PC-3 (cell line): ENCODE measurements at places on chromosomes 2 and 18.

GRCh38 chr2:158172719-158173118 is 71.0 kb downstream of the UPP2 start:
- DNase-seq, result no peak

- no peak for DNase-seq
These were observed 176.8 kb upstream of the GLI2 start for GRCh38 chr2:120558847-120559246.

GRCh38 chr18:33916200-33916599 is 308.5 kb downstream of the NOL4 start:
- DNase-seq, result peak; percentile 2

DNA sequence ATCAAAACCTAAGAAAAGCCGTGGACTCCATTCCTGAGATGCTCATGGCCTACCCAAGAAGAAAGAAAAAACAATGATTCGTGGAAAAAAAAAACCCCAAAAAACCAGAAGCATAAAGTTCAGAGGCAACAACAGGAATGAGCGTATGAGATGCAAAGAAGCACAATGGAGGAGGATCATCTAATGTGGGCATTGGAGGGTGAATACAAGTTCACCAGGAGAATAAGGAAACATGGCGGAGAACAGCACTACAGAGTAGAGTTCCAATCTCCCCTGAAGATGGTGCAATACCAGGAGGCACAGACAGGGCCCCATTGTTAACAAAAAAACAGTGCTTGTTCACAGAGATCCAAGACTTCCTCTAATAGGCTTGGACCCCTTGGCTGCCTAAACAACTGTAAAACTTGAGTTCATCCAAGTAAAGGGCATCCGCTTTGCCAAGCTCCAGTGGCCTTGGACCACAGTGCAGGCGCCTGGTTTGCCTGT is 337.2 kb downstream of the PDE11A start:
- DNase-seq, result no peak

- DNase-seq, result no peak
These were observed 57.3 kb upstream of the FAM117B start for GRCh38 chr2:202577250-202578183.

- DNase-seq, result peak; percentile 42
These were observed 38.9 kb upstream of the MGAT4A start for GRCh38 chr2:98769784-98770183.

- DNase-seq, result peak; percentile 75
These were observed 29.0 kb downstream of the SERPINB5 start for GRCh38 chr18:63505566-63506335.

- DNase-seq, result no peak
These were observed 5.0 kb downstream of the MGAT5 start for GRCh38 chr2:134258684-134259388.

GRCh38 chr2:88642278-88642677 is 15.0 kb upstream of the EIF2AK3 start:
- DNase-seq, result no peak

DNA sequence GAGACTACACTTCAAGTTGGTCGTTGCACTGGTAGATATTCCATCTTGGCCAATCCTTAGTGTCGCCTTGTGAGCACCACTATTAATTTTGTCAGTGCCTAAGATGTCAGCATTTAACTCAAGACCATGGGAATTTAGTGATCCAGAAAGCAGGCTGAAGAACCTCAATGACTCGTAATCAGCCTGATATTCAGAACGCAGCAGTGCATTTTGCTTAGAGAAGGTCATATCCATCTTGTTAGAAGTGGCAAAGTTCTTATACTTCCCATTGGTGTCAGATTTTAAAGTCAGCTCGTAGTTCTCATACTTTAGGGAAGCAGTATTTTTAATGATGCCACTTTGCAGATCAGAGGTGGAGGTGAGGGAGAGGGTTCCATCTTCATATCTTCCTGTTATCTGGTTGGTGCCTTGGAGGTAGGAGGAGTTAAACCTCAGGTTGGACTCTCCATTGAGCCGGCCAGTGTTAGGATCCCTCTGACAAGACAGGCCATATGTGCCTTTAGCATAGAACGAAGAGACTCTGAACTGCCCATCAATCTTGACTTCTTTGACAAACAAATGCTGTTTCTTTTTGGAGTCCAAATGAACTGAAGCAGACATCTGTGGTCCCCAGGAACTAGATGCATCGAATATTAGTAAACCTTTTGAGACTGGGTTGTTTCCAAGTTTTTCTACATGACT is 31.9 kb downstream of the APOB start:
- DNase-seq, result no peak

GRCh38 chr2:433216-433615 is 145.3 kb upstream of the ALKAL2 start:
- no peak for DNase-seq

DNA sequence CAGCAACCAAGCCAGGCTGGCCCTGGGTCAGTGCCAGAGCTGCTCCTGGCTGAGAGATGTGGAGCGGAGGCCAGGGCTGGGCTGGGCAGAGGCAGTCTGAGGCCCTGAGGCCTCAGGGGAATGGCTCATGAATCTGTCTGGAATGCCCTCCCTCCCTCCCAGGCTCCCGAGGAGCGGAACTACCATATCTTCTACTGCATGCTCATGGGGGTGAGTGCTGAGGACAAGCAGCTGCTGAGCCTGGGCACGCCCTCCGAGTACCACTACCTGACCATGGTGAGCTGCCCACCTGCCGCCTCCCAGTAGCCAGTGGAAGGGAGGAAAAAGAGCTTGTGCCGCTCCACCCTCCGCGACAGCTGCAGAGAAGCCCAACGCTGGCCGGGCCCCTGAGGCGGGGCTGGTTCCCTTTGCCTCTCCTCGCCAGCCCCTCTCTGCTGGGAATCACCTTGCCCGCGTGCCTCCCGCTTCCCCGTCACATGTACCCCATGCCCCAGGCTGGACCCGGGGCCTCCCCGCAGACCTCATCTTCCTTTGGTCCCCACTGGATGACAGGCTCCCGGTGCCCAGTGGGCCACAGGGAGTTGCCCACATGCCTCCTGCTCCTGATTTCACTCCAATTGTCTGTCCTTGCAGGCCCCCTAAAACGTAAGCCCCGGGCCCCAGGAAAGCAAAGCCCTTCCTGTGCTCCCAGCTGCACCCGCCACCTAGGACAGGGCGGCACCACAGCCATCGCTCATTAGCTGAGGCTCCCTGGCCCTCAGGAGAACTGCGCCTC is 41.1 kb downstream of the MYO7B start:
- DNase-seq, result peak; percentile 60

DNA sequence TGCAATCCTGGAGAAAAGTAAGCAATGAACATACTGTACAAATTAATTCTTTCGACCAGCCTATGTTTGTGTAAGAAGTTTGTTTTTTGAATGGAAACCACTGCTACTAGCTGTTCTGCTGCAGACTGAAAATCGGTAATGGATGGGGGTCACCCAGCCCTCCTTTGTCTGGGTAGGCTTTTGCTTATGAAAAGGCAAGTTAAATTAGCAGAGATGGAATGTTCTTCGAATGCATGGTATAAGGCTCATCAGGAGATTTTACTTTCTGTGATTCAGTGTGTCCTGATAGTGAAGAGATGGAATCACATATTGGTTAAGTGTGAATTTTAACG is 53.8 kb downstream of the EEF1B2 start:
- DNase-seq, result no peak

DNA sequence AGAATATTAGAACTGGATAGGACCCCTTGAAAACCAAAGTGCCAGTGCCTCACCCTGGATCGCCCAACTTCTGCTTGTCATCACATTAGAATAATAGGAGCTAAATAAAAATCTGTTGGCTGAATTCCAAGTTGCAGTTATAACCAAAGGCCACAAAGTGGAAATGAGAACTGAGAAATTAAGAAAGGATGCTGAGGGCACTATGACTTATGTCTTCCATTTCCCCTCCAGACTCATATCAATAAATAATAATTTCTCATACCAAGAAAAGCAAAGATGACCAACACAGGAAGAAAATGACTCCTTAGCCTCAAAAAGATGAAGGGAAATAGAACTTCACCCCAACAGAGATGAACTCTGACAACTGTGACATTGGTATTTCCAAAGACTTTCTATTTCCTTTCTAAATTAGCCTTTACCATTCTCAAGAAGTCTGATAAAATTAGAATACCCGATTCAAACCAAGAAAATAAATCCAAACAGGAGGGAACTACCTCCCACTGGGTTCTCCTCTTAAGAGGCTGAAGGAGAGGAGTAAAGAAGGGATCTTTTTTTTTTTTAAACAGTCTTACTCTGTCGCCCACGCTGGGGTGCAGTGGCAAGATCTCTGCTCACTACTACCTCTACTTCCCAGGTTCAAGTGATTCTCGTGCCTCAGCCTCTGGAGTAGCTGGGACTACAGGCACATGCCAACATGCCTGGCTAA is 46.5 kb upstream of the EPG5 start:
- DNase-seq, result no peak

GRCh38 chr18:13438507-13439056 is 220.0 kb downstream of the LDLRAD4 start:
- DNase-seq, result no peak

GRCh38 chr2:51103205-51103604 is 71.3 kb upstream of the NRXN1 start:
- peak; percentile 75 for DNase-seq

DNA sequence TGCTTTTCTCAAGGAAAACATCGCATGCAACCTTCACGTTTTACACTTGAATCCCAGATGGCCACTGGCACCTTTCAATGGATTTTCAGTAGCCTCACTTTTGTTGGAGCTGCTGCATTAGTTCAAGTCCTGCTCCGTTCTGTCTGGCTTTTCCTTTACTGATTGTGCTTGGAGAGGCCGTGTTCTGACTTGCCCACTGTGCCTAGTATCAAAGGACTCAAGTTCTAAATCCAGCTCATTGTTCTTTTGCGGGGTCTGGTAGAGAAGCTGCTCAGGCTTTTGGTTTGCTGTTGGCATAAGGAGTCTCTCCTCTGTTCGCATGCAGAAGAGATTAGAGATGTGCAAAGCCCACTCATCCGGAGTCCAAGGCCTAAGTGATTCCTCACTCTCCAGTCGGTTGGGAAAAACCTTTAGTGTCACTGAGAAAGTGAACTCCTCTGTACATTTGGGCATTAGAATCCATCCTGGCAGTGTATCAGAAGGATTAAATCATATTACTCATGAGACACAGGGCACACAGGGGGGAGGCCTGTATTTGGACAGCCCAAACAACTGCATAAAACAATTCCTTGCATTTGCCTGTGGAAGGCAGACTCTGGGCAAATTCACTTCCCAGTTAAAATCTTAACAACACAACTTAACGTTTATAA is 69.7 kb downstream of the NCK2 start:
- no peak for DNase-seq

DNA sequence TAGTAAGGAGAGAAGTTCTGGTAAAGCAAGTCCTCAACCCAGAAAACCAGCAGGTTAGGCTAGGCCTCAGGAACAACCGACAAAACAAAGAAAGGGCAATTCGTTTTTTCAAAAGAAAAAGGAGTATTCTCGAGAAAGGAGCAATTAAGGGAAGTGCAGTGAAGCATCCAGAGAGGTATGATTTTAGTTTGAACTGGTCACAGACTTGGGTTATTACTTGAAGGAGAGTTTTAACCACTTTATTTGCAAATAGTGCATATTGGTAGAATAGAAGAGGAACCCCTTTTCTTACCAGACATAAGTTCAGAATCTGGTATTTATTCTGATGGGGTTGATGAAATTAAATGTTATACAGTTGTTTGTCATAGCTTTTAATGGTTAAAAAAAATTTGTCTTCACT is 110.0 kb upstream of the GCFC2 start:
- DNase-seq, result no peak

DNA sequence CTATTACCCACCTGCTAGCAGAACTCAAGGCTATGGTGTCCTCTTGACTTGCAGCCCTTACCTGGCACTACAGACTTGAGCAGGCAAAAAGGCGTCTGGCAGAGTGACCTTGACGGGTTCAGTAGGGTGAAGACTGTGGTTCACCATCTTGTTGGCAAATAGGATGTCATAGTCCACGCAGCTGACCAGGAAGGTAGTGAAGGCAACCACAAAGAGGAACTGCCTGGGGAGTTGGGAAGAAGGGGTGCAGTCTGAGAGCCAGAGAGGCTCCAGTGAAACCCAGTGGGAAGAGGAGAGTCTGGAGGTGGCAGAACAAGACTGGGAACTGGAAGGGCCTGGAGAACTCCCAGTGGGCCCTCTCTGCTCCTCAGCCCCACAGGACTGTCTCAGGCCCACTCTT is 4.1 kb downstream of the ATG9A start:
- DNase-seq, result no peak

GRCh38 chr2:195531754-195532153 is 125.3 kb upstream of the SLC39A10 start:
- DNase-seq, result no peak

- DNase-seq, result no peak
These were observed 4.9 kb upstream of the IMP4 start for GRCh38 chr2:130337735-130338325.

DNA sequence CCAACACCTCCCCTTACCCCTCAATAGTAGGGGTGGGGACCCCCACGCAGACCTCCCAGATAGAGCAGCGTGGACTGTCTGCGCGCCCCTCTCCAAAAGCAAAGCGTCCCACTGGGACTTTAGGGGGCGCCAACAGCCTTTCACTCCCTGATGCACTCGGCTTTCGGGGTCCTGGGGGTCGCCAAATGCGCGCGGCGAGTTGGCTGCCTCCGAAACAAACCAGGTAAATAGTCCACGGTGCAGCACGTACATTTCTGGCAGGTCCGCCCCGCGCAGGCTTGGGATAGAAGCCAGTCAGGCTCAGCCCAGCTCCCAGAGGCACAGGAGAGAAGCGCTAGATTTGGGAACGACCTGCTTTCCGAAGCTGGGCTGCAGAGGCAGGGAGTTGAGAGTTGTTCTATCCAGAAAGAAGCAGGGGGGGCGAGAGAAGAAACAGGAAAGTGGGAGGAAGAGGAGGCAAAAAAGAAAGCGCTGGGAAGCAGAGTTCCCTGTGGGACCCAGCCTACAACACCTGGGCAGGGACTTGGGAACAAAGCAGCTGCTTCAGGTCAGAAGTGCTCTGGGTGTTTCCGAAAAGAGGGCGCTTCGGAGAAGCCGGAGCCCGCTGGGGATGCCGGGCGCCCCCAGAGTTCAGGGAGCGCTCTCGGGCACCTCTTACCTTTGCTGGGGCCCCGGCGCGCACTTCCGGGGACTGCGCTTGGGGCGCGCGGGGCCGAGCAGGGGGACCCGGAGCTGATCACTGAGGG is 544 bp downstream of the EVA1A start:
- peak; percentile 61 for DNase-seq

DNA sequence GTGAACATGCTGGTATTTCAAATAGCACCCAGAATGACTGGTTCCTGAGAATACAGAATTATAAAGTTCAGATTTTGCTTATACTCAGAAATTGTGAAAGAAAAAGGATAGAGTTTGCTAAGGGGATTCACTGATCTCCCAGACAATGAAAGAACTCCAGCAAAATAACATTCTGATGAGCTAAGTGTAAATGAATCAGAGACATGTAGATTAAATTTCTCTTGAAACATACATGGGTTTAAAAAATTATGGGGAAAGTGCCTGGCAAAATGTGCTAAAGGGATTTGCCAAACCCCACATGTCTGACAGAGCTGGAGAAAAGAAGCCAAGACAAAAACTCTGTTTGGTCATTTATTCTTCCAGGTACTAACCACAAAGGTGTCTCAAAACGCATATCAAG is 116.3 kb downstream of the FTCDNL1 start:
- no peak for DNase-seq

DNA sequence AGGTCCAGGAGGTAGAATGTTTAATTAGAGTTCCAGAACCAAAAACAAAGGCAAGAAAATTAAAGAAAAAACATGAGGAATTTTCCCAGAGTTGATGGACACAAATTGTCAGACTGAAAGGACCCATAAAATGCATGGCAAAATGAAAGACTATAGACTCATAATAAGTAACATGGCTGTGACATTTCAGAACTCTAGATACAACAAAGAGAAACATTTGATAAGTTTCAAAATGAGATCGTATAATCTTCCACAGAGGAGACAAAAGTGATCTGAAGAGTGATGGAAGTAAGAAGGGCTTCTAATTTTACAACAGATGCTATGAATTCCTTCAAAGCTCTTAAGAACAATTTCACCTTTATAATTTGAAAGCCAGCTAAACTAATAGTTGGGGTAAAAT is 20.4 kb downstream of the ORC4 start:
- no peak for DNase-seq
